ENCODE measurements at places on chromosomes 2 and 18.

DNA sequence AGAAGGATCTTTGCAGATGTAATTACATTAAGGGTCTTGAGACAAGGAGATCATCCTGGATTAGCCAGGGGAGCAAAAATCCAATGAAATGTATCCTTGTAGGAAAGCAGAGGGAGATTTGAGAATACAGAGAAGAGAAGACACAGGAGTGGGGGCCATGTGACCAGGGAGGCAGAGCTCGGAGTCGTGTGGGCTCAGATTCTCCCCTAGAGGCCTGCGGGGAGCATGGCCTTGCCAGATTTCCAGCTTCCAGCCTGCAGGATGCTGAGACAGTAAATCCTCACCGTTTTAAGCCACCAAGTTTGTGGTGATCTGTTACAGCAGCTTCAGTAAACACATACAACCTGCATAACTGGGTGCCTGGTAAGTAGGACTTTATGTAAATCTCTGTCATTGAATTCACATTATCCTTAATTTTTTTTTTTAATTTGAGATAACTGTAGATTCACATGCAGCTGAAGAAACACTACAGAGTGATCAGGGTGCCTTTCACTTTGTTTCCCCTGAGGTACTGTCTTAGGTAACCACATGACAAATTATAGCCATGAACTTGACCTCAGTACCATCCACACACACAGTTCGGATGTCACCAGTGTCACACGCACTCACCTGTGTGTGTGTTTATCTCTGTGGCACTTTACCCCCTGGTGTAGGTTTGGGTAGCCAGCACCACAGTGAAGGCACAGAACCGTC is 138.4 kb upstream of the HDAC4 start:
- DNase-seq = no peak

DNA sequence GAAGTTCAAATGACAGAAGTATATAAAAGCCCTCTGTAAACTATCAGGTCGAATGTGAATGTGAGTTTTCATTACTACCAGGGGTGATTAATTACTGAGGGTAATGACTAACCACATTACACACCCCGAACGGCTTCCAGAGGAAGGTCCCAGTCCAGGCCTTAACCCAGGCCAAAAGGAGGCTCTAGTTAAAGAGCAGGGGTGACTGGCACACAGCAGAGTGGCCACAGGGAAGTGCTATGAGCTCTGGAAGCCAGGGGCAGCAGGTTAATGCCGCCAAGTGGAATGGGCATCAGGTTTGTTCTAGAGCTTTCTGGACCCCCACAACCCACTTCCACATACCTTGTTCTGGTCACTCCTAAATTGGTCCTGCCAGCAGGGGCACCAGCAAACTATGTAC is 87.7 kb downstream of the BCL11A start:
- no peak for DNase-seq

DNA sequence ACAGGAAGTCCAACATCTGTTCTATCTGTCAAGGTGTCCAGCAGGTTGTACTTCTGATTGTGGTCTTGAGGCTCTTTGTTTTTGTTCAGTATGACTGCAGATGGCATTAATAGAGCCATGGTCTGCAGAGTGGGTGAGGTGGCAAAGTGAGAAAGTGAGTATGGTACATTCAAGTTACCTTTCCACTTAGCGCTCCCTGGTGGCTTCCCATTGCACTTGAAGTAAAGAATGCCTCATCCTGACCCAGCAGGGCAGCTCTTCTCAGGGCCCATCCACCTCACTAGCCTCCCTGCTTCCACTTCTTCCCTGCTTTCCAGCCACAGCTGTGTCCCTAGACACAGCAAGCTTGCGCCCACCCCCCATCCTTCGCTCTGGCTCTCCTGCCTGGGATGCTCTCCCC is 148.0 kb upstream of the ALPP start:
- no peak for DNase-seq

DNA sequence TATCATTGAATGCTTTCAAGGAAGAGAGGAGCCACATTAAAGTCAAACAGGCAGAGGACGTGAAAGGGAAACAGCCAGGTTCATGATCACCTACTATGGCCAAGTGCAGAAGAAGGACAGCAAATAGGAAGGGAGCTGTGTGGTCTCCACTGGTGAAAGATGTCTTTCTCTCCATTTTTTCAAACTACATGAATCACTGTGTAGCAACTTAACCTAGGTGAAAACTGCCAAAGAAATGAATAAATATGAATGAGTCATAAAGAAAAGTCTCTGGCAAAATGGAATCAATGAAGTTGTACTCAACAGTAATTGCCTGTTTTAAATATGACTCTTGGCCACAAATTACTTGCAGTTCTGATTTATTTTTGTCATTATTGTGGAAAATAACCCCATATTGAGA is 452.6 kb upstream of the PKDCC start:
- DNase-seq = no peak

DNA sequence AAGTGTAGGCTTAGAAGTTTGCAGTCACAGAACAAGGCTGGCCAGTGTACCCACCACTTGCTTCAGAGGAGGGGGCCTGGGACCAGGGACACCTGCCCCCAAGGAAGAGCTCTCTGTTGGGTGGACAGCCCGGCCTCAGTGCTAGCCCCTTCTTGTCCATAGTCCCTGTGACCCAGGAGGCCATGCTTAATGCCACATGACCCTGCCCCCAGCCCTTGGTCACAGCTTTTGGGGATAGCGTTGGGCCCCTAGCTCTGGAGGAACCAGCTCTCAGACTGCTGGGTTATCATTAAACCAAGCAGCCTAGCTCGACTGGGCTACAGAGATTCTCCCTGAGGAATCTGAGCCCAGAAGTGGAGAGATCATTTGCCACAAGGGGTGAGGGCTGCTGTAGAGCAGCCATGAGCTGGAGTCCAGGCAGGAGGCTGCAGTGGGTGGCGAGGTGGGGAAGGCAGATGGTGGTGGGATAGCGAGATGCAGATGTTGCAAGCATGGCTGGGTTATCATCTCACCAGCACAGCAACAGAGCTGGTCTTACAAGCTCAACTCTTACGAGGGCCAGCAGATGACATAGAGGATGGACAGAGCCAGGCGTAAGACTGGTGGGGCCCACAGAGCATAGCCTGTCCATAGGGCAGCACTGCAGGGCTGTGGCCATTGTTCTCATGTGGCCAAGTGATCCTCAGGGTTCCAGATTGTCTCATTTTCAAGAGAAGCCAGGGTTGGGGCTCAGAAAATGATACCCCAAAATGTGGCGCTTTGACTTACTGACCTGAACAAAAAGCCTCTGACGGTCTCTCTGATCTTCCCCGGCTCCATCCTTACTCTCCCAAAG is 7.2 kb upstream of the TMEM37 start:
- no peak for DNase-seq

- no peak for DNase-seq
Observed at GRCh38 chr2:241640165-241640795, 2.8 kb downstream of the ATG4B start.

DNA sequence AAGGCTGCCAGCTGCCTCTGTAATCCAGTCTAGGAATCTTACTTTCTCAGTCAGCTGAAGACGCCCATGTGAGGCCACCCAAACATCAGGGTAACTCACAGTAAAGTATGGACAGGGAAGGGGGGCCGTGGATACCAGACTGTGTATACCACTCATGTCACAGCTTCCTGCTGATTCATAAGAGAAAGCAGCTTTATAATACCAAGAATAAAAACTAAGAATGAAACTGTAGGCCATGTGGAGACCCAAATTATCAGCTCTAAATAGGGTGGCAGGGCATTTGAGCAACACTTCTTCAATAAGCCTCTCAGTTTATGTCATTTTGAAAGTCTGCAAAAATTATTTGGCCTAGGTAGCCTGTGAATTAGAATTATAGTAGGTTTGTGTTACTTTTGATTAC is 115.0 kb upstream of the CDCA7 start:
- DNase-seq = no peak

- no peak for DNase-seq
Observed at GRCh38 chr18:8084160-8084559, 517.0 kb downstream of the PTPRM start.

GRCh38 chr2:180184506-180184905 is 177.4 kb upstream of the CWC22 start:
- no peak for DNase-seq

DNA sequence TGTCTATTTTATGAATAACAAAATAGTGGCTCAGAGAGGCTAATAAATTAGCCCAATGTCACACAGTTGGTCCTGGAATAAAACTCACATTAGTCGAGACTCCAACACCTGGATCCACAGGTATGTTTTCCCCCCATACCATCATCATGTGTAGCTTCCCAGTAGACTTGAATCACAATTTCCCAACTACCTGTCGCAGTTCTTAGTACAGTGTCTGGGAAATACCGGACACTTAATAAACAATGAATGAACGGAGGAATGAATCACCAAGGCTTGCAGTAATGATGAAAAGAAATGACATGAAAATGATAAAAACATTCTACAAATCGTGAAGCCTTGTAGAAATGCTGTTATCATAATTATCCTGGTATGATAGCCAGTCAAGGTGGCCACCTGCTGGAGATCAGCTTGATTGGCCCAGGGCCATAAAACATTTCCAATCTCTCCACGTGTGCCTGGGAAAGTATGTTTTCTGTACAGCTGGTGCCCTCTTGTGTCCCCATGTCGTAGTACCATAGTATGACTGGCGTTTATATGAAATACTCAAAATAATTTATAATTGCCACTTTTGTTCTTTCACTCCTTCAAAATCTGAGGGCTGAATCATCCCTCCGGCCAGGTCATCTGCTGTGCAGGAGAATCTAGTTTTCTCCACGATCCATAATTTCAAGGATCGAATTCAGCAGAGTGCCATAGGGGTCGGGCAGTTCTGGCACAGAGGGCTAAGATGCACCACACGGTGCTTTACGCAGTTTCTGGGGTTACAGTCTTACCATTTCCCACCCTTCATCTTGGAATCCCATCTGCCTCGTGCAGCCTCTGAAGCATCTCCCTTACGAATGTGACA is 95.4 kb downstream of the LAMA1 start:
- DNase-seq = peak; percentile 31

DNA sequence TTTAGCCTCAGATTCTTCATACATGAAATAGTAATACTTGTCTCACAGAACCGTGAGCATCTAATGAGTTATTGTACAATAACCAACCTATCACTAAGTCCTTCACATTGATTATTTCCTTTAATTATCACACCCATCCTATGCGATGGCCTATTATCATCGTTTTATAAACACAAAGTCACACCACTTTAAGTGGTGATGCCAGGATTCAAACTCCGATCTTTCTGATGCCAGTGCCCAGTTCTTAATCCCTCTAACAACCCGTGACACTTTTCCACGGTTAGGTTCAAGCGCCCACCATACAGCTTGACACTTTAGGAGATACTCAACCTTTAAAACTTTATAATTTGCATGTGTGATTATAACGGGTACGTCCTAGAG is 523 bp upstream of the ALMS1 start:
- DNase-seq = no peak

DNA sequence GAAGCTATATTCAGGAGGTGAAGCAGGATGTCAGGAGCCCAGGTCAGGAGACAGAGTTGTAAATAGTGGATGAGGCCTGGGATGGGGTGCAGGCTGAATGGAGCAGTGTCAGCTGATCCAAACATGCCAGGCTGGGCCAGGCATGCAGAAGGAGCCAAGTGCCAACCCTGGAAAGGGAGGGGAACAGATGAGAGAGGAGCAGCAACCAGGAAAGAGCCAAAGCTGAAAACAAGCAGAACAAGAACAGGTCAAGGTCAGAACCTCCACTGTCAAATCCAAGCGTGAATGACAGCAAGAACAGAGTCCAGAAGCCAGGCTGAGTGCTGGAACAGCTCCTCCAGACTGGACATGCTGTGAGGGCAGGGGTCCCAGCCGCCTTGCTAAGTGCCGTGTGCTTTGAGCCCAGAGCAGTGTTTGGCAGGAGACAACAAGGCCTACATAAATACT is 49.2 kb upstream of the PPP1CB start:
- no peak for DNase-seq

Data from NCI-H187 (cell line).